ENCODE measurements at places on chromosomes 13 and 19.

DNA sequence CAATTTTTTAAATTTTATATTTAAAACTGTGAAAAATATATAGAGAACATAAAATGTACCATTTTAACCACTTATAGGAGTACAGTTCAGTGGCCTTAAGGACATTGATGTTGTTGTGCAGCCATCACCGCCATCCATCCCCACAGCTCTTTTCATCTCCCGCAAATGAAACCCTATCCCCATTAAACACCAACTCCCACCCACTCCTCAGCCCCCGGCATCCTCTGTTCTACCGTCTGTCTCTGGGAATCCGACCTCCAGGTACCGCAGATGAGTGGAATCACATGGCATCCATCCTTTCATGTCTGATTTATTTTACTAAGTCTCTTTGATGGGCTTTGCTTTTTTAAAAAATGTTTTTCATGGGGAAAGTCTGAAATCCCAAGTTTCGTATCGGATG, 23.8 kb upstream of the SMIM17 start:
- no peak for DNase-seq

GRCh38 chr13:112095354-112095753, 28.4 kb downstream of the SOX1 start:
- no peak for DNase-seq

- DNase-seq: no peak
Observed at GRCh38 chr13:113746143-113746525, 12.9 kb upstream of the TMEM255B start.

- DNase-seq: no peak
Observed at GRCh38 chr19:7152568-7152967, 83.1 kb downstream of the ZNF557 start.

DNA sequence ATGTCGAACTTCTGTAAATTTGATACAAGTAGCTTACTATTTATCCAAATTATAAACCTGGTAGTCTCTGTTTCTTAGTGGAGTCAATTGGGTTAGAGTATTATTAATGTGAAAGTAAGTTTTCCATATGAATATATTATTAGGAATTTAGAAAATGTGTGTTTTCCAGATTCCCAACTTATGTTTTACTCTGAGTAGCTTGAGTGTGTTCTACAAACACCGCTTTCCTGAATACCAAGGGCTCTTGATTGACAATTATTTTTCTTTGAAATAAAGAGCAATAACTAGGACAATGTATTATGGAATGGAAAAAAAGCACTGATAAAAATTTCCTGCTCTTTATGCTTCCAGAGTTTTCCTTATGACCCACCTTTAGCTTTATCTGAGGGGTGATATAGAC, 233.6 kb downstream of the POSTN start:
- DNase-seq: no peak

- DNase-seq: peak; percentile 27
Observed at GRCh38 chr19:19185853-19186740, 5.9 kb downstream of the BORCS8 start.

DNA sequence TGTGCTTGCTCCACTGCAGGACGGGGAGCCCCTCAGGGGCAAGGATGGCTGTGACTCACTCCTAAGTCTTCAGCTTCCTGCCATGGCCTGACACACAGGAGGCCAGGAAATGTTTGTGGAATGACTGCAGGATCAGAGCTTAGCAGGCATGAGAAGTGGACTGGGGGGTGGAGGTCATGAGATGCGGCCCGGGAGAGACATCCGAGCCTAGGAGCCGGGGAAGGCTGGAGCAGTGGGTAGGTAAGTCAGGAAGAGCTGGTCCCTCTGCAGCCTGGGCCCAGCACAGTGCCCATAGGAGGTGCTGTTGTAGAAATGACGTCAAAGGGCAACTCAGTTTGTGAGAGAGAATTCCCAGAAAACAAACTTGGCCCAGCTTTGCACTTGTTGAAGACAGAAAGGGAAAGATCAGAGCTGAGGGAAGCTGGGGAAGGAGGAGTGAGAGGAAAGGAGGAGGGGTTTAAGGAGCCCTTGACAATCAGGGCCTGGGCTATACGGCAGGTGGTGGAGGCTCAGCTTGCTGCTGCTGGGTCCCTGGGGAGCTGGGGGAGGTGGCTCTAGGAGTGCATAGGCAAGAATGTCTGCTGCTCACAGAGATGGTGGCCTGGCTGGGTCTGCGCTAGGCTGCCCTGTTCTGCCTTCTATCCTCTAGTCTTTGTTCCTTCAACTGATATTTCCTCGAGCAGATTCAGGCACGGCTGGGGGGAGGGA, 18.5 kb downstream of the POU2F2 start:
- DNase-seq: no peak

- no peak for DNase-seq
Observed at GRCh38 chr13:50401049-50401505, 385.8 kb downstream of the KCNRG start.

DNA sequence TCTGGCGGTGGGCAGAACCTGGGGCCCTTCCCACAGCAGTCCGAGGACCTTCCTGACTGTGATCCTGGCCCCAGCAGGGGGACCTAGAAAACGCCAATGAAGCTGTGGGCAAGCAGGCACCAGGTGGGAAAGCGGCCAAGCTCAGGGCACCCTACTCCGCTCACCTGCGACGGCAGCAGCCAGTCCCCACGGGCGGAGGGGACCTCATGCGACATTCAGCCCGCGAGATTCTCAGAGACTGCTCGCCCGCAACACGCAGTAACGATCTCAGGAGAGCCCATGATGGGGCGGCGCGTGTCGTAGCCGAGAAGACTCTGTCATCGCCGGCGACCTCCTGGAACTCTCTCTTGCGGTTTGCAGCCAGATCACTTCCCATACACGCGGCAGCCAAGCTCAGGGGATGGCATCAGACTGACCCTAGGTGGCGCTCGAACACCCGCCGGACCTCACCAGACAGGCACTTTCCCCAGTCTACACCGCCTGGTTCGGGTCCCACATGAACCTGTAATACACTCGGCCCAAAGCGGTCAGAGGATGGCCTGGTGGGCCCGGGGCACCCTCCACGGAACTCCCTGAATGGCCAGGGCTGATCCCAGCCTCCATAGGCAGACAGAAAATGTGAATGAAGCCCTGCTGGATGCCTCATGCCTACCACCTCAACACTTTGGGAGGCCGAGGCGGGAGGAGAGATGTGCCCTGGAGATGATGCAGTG, 26.5 kb downstream of the MAN2B1 start:
- peak; percentile 78 for DNase-seq

GRCh38 chr19:54309811-54310210, 3.2 kb downstream of the LILRA5 start:
- no peak for DNase-seq

DNA sequence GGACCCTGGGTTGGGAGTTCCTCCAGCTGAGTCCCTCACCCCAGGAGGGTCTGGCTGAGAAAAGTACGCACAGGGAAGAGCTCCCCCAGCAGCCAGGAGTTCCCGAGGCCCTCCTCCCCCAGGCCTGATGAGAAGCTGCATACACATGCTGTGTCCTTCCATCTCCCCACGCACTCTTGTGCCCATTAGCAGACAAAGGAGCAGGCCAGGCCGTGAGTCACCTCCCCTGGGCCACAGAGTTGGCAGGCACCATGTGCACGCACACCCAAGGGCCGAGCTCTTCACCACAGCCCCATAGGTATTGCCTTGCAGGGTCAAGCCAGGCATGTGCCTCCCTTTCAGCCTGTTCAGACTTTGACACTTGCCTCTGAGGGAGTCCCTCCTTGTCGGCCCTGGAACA, 17.5 kb downstream of the MAU2 start:
- no peak for DNase-seq

DNA sequence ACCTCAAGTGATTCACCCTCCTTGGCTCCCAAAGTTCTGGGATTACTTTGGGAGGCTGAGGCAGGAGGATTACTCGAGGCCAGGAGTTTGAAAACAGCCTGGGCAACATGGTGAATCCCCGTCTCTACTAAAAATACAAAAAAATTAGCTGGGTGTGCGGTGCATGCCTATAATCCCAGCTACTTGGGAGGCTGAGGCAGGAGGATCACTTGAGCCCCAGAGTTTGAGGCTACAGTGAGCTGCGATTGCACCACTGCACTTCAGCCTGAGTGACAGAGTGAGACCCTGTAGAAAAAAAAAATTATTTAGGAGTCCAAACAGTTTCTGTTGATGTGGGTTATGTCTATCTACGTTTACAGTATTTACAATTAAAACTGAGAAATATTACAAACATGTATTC, 6.7 kb downstream of the FOXA3 start:
- DNase-seq: no peak

DNA sequence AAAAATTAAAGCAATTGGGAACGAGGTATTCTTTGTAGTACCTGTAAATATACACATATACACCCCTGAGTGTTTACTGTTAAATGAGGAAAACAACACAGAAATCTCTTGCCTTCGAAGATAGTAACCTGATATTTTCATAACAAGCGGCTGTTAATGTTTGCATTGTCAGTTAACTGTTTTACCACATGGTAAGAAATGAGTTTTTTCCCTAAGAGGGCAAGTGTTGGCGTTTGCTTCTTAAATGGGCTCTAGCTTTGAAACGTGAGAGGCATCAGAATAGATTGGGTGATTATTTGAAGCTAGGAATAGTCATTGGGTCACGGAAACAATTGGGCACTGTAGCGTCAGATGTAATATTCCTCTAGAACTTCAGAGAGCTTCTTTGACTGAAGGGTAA, 22.0 kb upstream of the UPF3A start:
- no peak for DNase-seq

GRCh38 chr19:24004166-24004565, 82.8 kb upstream of the ZNF254 start:
- no peak for DNase-seq

- DNase-seq: no peak
Observed at GRCh38 chr13:83815598-83815997, 66.7 kb downstream of the SLITRK1 start.

DNA sequence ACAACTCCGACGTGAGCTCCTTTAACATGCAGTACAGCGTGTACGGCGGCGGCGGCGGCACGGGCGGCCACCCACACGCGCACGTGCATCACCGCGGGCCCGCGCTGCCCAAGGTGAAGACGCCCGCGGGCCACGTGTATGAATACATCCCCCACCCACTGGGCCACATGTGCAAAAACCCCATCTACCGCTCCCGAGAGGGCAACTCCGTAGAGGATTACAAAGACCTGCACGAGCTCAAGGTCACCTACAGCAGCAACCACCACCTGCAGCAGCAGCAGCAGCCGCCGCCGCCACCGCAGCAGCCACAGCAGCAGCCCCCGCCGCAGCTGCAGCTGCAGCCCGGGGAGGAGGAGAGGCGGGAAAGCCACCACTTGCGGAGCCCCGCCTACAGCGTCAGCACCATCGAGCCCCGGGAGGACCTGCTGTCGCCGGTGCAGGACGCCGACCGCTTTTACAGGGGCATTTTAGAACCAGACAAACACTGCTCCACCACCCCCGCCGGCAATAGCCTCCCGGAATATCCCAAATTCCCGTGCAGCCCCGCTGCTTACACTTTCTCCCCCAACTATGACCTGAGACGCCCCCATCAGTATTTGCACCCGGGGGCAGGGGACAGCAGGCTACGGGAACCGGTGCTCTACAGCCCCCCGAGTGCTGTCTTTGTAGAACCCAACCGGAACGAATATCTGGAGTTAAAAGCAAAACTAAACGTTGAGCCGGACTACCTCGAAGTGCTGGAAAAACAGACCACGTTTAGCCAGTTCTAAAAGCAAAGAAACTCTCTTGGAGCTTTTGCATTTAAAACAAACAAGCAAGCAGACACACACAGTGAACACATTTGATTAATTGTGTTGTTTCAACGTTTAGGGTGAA, 6.6 kb downstream of the SLITRK5 start:
- DNase-seq: no peak

DNA sequence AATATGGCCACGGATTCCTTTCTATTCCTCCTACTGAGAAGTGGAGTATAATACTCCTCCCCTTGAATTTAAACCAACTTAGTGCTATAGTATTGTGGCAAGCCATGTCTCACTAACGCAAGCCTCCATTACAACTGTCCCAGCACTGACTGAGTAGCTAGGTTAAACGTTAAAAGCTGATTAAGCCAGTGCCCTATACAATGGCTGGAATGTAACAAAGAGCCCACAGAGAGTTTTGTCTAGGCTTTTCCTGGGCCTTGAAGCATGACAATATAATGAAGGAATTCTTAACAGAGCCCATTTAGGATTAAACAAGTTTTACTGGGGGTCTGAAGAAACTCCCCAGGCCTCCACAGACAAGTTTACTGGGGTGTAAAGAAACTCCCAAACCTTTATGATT, 254.5 kb upstream of the DACH1 start:
- DNase-seq: no peak

DNA sequence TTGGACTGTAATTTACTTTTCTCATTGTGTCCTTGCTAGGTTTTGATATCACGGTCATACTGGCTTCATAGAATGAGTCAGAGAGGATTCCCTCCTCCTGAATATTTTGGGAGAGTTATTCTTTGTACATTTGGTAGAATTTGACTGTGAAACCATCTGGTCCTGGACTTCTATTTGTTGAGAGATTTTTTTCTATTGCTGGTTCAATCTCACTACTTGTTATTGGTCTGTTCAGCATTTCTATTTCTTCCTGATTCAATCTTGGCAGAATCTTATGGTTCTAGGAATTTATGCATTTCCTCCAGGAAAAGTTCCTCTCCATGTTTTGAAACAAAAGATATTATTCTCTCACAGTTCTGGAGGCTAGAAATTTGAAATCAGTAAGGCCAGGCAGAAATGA, 4.9 kb upstream of the CD33 start:
- no peak for DNase-seq

DNA sequence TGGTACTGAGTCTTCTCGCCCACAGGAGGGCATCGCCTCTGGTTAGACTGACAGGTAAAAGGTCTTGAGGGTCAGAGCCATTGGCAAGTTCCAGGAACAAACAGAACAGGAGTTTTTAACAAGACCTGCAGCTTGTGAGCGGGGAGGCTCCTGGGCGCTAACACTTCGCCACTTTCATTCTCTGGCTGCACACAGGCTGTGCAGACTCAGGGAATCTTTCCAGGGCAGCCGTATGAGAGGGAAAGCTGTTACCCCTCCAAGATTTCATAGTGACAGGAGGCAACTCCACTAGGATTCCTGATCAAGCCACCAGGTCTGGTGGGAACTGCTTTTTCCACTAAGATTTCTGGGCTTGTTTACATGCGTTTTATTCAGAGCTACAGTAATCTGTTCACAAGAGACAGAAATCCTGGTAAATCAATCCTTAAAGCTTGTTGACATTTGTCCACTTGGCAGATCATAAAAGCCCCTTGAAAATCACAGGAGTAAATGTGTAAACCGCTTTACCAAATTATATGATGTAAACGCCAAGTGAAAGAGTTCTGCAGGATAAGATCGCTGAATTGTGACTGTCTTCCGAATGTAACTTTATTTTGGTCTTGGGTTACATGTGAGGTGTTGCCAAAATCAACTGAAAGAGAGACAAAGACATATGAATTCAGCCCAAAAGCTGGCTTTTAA, 190.6 kb downstream of the MZT1 start:
- DNase-seq: no peak

GRCh38 chr19:49651820-49652550, 10.0 kb downstream of the SCAF1 start:
- no peak for DNase-seq

DNA sequence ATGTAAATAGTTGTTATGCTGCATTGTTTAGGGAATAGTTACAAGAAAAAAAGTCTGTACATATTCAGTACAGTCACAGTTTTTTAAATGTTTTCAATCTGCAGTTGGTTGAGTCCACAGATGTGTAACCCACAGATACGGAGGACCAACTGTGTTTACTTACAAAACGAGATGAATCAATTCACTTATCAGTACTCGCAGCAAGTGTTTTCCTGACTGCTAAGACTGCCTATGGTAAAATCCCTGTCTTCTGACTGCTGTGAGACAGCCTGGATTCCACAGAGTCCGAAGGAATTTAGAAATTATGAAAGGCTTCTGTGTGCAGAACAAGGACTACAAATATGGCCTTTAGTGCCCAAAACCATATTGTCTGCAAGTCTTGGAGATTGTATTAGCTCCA, 45.7 kb upstream of the C1QTNF9 start:
- no peak for DNase-seq

- no peak for DNase-seq
Observed at GRCh38 chr13:40786568-40786996, 2.8 kb upstream of the SLC25A15 start.
